ENCODE measurements at places on chromosomes 3 and 15.

GRCh38 chr3:108103040-108103751 is 12.4 kb upstream of the CD47 start:
- DNase-seq, result no peak

GRCh38 chr3:12239301-12239700 is 49.6 kb upstream of the PPARG start:
- no peak for DNase-seq

GRCh38 chr3:129185783-129186182 is 2.1 kb upstream of the CNBP start:
- no peak for DNase-seq

DNA sequence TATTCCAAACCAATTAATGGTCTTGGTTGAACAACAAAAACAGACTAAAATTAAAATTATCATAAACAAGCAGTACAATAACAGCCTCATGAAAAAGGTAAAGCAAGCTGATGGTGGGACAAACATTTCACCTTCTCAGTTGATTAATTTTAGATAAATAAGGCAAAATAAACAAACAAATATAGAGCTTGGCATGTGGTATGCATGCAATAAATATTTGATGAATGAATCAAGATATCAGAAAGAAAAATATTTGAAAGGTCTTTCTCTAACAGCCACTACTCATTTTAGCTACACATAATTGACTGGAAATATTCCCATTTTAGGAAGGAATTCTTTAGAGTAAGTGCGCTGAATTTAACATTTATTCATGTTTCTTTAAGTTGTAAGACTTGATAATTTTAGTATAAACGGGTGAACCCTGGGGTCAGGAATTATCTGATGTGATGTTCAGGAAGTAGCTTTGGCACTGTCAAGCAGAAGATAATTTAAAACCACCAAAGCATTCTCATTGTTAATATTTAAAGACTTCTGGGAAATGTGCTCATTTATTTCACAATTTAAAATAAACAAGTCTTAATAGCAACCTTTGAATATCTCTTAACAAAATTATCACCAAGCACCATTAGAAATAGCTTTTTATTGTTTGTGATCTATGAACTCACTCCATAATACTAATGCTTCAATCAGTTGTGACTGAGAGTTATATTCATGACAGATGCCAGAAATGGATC is 372.3 kb upstream of the TGFBR2 start:
- DNase-seq, result no peak

Measured in stimulated activated CD8-positive, alpha-beta memory T cell treated with anti-CD3 and anti-CD28 coated beads, Interleukin-7, amount 100 ng/mL, for 1 hour (primary cell).